CD4-positive, alpha-beta T cell (primary cell): ENCODE measurements at places on chromosomes 16 and 17.

- DNase-seq, result no peak
Observed at GRCh38 chr17:33962857-33963655, 292.0 kb upstream of the CCL2 start.

DNA sequence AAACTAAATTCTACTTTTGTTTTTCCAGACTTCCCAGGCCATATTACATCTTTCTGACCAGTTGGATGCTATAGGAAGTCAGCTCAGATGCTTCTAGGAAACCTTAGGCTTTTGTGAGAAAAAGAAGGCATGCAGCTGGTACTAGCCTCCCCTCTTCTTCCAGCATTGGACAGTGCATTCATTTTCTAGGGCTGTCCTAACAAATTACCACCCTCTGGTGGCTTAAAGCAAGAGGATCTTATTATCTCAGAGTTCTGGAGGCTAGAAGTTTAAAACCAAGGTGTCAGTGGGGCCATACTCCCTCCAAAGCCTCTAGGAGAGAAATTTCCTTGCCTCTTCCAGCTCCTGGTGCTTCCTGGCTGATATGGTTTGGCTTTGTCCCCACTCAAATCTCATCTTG, 467.8 kb downstream of the SLC39A11 start:
- no peak for DNase-seq

DNA sequence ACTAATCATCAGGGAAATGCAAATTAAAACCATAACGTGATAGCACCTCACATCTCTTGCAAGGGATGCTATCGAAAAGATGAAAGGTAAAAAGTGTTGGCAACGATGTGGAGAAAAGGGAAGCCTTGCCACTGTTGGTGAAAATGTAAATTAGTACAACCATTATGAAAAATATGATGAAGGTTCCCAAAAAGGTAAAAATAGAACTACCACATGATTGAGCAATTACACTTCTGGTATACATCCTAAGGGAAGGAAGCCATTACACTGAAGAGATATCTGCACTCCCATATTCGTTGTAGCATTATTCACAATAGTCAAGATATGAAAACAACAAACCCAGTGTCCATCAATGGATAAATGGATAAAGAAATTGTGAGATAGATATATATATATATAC, 21.5 kb downstream of the ABCA10 start:
- DNase-seq, result no peak

- DNase-seq, result no peak
Observed at GRCh38 chr17:36722903-36723263, 121.5 kb downstream of the MRM1 start.

DNA sequence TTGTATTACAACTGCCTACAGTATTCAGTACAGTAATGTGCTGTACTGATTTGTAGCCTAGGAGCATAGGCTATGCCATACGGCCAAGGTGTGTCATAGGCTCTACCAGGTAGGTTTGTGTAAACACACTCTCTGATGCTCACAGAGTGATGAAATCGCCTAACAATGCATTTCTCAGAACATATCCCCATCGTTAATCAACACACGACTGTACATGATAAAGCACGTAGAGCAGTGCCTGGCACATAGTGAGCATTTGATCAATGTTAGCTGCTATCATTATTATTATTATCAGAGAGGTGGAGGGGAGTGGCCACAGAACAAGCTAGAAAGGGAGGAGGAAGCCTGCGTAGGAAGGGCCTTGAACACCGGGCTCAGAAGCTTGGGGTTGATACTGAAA, 81.1 kb upstream of the LHX1 start:
- DNase-seq, result no peak

- no peak for DNase-seq
Observed at GRCh38 chr17:66784621-66785364, 50.1 kb upstream of the CACNG5 start.

DNA sequence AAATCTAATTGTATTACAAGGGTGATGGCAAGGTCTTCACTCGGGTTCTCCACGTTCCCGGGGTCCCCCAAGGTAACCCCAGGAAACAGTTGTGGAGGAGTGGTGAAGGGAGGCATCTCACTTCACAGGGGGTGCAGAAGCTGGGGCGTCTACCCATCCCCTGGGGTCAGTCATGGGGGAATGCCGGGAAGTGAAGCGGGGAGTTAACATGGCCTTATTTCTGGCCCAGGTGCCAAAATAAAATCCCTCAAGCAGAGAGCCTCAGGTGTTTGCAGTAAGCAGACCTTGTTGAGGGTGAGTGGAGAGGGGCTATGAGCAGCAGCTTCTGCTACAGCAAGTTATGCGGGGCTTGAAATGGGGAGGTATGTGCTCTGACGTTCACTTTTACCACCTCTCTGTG, 9.0 kb upstream of the ATP2C2 start:
- no peak for DNase-seq

DNA sequence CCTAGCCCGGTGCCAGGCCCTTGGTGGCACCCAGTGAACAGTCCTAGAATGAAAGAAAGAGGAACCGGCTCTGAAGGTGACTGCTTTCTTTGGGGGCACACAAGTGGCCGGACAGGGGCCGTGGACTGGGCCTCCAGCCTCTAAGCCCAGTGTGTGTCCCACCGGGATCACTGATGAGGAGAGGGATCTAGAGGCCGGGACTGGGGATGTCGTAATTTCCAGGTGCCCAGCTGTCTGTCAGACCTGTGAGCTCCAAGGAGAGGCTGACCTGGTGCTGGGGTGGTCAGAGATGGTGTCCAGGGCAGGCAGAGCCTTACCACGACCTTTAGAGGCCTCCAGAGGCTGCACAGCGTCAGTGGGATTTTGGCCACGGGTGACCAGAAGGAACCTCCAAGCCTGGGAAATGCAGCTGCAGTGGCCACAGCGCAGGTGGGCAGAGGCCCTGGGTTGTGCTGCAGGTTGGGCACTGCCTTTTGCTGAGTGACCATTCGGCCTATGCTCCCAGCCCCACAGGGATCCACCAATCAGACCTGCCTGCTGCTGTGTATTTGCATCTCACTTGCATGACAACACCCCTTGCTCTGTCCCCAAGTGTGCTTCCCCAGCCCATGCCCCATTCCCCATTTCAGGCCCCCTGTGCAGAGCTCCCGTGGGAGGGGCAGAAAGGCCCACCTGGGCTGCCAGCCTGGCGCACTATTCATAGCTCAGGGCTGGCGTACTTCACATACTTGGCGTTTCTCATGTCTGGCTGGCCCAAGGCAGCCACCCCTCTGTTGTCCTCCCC, 12.5 kb downstream of the ARHGAP23 start:
- no peak for DNase-seq

GRCh38 chr16:53129281-53130158, 74.7 kb downstream of the CHD9 start:
- no peak for DNase-seq

DNA sequence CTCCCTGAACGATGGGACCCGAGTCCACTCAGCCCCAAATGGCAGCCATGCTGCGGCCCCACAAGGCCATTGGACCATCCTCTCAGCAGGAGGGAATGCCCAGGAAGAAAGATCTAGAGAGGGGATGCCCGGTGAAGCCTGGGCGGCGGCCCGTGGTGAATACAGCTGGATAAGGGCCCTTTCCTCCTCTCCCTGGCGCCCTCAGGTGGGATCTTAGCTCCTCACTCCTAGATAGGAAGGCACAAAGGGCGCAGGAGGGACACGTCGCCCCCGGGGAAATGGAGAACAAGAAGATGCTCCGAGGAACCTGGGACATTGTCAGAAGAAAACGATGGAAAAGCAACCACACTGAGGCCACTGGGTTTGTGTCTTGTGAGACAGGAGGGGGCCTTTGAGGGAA, 2.5 kb downstream of the CD300C start:
- DNase-seq, result no peak

GRCh38 chr17:59357929-59358328, 26.5 kb downstream of the YPEL2 start:
- DNase-seq, result no peak
